ENCODE measurements at places on chromosomes 1 and 21.

DNA sequence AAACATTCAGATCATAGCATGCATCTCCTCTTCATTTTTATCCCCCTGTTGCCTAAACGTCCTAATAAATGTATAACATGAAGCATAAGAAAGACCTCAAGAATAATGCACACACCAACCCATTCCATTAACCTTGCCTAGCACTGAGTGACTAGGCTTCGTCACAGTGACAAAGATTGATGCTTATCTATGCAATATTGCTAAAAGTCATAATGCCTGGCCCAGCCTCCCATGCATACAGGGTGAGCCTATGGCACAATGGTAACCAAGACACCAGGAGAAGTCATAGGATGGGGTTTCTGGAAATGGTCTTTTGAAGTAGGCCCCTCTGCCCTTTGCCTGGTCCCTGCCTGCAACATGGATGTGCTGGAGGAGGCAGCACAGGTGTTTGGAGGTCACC, 33.8 kb downstream of the ABCA4 start:
- DNase-seq, result no peak

- DNase-seq, result peak; percentile 38
Measured at GRCh38 chr1:61221642-61222041, 139.3 kb downstream of the NFIA start.

DNA sequence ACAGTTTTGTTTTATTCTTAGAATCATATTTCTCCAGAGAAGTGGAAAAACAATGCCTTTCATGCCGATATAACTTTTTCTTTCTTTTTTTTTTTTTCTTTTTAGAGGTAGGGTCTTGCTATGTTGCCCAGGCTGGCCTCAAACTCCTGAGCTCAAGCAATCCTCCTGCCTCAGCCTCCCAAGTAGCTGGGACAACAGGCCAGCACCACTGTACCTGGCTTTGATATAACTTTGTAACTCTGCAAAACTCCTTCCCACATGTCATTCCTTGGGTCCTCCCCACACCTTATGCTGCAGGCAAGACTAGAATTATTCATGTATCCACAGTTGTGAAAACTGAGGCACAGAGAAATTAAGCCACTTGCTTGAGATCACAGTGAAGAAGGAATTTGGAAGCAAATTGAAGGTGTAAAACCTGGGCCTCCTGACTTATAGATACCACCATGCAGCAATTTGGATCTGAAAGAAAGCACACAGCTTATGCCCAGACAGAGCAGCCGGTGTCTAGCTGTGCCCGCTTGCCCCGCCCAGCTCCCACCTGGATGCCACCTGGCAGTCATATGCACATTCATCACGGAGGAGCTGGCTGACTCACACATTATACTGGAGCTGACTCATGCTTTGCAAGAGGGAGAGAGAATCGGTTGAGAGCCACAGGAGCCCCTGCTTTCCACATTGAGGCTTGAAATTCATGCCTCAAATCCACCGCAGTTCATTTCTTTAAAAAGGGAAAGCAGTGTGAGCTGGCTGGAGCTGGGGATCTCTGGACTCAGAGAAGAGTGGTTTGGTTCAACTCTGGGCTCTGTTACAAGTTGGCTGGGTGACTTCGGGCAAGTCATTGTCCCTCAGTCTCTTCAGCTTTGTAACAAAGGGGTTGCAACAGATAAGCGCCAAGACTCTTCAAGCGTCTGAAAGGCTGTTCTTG, 8.3 kb upstream of the SLC2A1 start:
- no peak for DNase-seq

DNA sequence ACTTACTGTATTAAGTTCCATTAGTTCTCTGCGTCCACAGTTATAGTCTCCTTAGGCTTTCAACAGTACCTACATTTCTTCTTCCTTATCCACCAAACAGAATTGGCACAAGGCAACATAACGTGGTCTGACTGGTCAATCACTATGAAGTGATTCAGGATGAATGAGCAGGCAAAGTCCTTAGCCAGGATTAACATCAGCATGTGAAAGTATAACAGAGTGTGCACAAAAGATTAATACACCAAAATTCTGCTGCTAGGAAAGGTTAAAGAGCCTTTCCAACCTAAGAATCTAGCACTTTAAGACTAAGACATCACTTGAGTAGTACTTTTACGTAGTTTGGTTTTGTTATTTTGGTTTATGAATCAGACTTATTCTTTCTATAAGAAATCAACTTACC, 15.8 kb downstream of the DEPDC1 start:
- DNase-seq, result no peak

DNA sequence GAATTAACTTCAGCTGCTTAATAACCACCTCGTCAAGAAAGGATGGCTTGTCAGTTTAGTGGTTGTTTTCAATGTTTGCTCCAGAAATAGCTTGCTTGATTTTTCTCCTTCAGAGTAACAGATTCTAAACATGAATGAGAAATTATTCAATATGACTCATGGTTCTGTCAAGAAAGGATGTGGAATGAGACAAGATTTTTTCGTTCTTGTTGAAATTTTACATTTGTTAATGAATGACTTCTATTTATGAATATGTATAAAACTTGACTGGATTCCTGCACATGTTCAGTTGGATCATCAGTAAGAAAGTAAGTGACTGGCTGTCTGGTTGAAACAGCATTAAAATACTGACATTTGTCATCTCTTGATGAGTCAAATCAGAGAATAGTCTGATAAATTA, 38.3 kb downstream of the IFI44 start:
- DNase-seq, result no peak

GRCh38 chr1:192914696-192915095, 105.9 kb downstream of the RGS2 start:
- no peak for DNase-seq
